ENCODE measurements at places on chromosomes 1 and 21.
A peak's percentile ranks its signal among the peaks of the same experiment; 100 is the strongest.

GRCh38 chr1:94205639-94206038, 31.7 kb downstream of the ARHGAP29 start:
- peaks cover 39% of the 10 kb centered on the region for H3K36me3 ChIP-seq
- no peak overlapping the region for H3K4me3 ChIP-seq
- no peak overlapping the region for H3K27ac ChIP-seq
- DNase-seq = no peak
- H3K27me3 ChIP-seq = no peaks in the 10 kb centered on the region

DNA sequence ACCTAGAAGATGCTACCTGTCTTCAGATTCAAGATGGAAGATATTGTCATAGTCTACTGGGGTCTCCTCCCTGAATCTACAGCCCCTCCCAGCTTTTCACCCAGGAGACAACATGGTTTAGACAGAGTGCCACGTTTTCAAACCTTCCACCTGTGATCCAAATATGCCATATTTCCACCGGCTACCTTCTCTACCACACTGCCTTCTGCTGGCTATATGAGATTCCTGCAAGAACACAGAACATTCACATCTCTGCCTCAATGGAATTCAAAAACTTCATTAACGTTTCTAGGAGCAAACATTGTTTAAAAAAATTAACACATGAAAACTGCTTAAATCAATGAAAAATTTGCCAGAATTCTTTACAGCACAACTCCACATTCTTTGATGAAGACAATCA, 12.9 kb upstream of the LELP1 start:
- no peak overlapping the region for H3K4me3 ChIP-seq
- no peaks in the 10 kb centered on the region for H3K27me3 ChIP-seq
- no peaks in the 10 kb centered on the region for H3K36me3 ChIP-seq
- DNase-seq = no peak
- no peaks in the 10 kb centered on the region for H3K4me1 ChIP-seq

GRCh38 chr1:80218112-80218511, 1211.6 kb upstream of the ADGRL4 start:
- H3K4me3 ChIP-seq = no peak overlapping the region
- no peaks in the 10 kb centered on the region for H3K36me3 ChIP-seq
- no peak overlapping the region for H3K27ac ChIP-seq
- H3K27me3 ChIP-seq = no peaks in the 10 kb centered on the region
- H3K4me1 ChIP-seq = peaks cover 3% of the 10 kb centered on the region

- H3K4me1 ChIP-seq = peaks cover 5% of the 10 kb centered on the region
- H3K36me3 ChIP-seq = no peaks in the 10 kb centered on the region
- no peak overlapping the region for H3K27ac ChIP-seq
- peak; percentile 61 for DNase-seq
These were observed 33.2 kb upstream of the PAX7 start for GRCh38 chr1:18597160-18598042.
